Cardiac septum (tissue), 1 donor: ENCODE measurements at places on chromosomes 2 and 18. TPM values are rescaled to one million over a fixed set of nuclear protein-coding genes. Genes with fewer than 3 reads are reported as not detected.

MRPS5 gene
- 69.4 TPM for total RNA-seq

CIB4 gene
- total RNA-seq: not detected

KLHL14 gene
- total RNA-seq: 0.11 TPM

IL18R1 gene
- total RNA-seq: 1.3 TPM

ALKAL2 gene
- total RNA-seq: 2.7 TPM

ADCYAP1 gene
- 0.22 TPM for total RNA-seq

KIAA2012 gene
- total RNA-seq: not detected

PDE1A gene
- total RNA-seq: 9.6 TPM

INSIG2 gene
- total RNA-seq: 14.0 TPM

FAM124B gene
- 1.9 TPM for total RNA-seq

MGAT4A gene
- 16.3 TPM for total RNA-seq

ADD2 gene
- total RNA-seq: 1.6 TPM

UCN gene
- 2.1 TPM for total RNA-seq

OBSL1 gene
- 199 TPM for total RNA-seq

INHBB gene
- 2.8 TPM for total RNA-seq

CCBE1 gene
- 0.05 TPM for total RNA-seq

GKN2 gene
- not detected for total RNA-seq

CREB1 gene
- 46.9 TPM for total RNA-seq

LINC00305 gene
- not detected for total RNA-seq
